ENCODE measurements at places on chromosomes 4 and X.

DNA sequence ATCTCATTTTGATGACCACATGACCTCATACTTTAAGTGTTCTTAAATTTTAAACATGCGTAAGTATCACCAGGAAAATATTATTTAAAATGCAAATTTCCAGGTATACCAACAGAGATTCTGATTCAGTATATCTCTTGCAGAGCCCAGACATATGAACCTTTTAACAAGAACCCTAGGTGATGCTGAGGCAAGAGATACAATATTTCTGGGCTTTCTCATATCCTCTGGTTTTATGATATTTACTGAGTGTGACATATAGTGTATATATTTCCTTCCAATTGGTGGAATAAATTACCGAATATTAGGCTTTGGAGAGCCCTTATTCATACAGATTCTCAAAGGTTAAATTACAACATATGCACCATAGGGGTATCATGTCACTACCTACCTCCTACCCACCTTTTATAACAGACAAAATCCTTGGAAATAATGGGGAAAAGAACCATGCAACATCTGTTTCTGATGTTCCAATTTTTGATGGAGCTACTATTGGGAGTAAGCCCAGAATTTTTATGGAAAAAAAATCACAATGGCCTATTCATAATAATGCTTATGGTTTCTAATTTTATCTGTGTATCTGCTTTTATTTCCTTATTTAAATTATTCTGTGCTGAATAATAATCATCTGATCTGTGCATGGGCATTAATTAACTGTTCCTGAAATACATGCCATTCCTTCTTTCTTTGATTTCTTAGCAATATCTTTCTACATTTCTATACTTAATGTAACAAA is 27.1 kb downstream of the KCTD8 start:
- no peak for DNase-seq

DNA sequence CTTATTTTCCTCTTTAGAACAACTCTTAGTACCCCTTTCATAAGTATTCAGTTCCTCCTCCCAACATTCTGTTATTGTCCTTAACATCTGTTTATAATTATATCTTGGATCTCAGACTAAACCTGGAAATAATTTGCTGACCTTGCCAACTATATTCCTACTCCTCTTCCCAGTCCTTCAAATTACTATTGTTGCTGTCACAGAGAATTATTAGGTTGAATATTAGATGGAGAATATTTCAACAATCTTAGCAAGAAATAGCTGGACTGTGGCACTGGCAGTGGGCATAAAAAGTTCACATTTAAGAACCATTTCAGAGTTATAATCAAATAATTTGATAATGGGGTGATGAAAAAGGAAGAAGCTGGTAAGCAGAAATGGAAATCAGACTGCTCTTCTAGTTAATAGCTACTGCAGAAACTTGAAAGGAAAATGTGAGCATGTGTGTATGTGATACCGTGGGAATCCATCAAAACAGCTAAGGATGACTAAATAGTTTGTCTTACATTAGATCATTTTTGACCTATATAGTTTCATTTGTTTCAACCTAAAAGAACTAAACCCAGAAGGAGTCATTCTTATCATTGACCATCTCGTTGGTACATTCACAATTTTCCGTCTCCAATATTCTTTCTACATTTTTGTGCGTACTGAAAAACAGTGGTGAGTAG is 43.3 kb upstream of the PRDM8 start:
- no peak for DNase-seq

DNA sequence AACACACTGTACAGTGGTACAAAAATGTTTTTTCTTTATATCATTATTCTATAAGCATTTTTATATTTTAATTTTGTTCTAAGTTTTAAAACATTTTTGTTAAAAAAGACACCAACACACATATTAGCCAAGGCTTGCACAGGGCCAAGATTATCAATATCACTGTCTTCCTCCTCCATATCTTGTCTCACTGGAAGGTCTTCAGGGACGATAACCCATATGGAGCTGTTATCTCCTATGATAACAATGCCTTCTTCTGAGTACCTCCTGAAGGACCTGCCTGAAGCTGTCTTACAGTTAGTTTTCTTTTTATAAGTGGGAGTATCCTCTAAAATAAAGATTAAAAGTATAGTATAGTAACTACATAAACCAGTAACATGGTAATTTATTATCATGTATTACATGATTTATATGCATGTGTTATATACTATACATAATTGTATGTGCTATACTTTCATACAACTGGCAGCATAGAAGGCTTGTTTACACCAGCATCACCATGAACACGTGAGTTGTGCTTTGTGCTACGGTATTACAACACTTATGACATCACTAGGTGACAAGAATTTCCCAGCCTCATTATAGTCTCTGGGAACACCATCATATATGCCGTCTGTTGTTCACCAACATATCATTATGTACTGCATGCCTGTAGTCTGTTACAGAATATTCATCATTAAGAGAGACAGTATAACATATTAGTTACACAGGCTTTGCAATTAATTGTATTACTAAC is 90.7 kb downstream of the WDFY3 start:
- no peak for DNase-seq

DNA sequence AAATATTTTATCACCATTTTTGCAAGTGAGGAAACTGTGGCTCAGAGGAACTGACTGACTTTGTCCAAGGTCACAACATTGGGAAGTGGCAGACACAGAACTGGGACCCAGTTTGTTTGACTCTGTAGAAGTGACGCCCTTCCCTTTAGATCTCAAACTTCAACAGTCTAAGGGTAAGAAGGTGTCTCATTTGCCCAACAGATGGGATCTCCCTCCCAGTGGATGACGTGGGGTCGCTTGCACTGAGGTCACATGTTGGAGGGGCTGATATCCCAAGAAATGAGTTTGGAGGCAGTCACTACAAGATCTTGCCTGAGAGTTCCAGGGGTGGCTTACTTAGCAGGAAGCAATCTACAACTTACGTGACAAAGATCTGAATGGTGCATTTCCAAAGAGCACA is 172.5 kb upstream of the GPC4 start:
- DNase-seq: no peak

DNA sequence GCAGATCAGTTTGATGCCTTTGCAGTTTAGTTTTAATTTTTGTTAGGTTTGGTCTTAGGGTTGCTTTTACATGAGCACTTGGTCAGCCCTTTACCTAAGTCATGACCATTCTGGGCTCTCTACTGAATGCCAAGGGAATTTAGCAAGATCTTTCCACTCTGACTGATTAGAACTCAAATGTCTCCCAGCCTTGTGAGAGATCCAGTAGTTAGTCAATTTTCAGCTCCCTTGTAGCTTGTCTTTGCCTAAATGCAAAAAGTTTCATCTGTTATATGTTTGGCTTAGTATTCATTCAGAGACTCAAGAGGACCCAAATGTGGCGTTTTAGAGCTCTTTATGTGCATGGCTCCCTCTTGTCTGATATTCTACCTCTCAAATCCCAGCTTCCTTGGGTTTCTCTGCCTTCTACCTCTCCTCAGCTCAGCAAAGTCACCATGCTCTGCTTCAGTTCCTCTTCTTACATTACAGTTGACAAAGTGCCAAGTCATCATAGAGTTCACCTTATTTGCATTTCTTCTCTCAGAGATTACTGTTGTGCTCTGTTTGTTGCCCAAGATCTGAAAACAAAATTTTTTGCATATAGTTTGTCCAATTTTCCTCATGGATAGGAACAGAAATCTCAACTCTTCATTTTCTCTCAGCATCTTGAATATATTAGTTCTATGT is 17.5 kb upstream of the JAKMIP1 start:
- DNase-seq: no peak

DNA sequence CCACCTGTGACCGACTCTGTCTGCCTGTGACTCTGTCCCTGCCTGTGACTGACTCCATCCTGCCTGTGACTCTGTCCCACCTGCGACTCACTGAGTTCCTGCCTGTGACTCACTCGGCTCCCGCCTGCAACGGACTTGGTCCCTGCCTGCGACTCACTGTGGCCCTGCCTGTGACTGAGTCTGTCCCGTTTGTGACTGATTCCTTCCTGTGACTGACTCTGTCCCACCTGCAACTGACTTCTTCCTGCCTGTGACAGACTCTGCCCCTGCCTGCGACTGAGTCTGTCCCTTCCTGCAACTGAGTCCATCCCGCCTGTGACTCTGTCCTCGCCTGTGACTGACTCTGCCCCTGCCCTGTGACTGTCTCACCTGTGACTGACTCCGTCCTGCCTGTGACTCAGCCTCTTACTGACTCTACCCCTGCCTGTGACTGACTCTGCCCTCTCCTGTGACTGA is 9.6 kb upstream of the UVSSA start:
- DNase-seq: no peak

- no peak for DNase-seq
Observed at GRCh38 chr4:112637552-112637866, 566 bp downstream of the LARP7 start.

GRCh38 chr4:38424151-38424871 is 239.7 kb upstream of the KLF3 start:
- peak; percentile 64 for DNase-seq

DNA sequence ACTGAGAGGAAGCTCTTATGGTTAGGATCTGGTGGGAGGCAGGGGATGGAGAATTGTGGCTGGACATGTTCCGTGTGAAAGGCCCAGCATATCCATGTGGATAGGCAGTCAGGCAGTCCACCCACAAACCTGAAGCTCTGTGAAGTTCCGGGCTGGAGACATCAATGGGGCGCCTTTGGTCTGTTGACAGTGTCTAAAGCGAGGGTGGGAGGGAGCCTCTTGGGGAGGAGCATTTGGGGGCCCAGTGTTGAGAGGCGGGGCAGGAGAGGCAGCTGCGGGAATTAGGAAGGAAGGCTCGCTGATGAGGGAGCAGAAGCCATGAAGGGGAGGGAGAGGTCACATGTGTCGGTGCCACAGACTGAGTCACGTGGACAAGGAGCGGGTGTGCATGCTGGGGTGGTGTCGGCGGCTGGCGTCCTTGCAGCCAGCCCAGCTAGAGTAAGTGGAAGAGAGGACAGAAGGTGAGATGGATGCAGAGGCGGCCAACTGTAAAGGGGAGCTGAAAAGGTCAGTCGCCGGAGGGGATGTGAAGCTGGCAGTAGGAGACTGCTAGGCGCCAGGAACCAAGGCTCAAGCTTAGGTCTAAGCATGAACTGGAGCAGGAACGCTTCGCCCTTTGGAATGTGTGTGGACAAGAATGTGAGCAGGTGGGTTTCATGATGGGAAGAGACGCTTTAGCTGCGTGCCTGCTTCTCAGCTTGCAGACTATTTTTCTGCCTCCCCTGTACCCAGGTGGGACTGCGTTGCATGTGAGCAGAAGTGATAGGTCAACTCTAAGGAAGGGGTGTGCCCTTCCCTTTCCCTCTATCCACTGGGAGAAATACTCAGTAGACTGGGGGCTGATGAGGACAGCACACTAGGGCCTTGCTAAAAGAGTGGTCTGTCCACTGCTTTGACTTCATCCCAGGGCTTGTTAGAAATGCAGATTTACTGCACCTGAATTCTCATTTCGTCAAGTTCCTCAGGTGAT is 44.0 kb upstream of the TLR2 start:
- no peak for DNase-seq

GRCh38 chrX:40244980-40245379 is 147.2 kb upstream of the BCOR start:
- no peak for DNase-seq

DNA sequence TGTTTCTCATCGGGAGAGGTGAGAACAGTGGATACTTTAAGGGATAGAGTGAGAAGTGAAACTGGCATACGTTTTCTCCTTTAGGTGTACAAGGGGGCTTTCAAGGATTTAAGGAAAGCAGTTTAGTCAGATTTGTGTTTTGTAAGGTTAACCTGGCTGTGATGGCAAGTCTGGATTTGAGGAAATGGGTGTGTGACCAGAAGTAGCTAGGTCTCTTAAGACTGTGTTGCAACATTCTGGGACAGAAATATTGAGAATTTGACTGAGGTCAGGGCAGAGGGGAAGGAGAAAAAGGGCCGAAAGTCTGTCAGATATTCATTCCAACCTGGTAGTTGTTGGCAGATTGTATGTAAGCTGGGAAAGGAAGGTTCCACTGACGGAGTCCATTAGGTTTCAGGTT is 10.4 kb upstream of the GABRE start:
- DNase-seq: no peak

DNA sequence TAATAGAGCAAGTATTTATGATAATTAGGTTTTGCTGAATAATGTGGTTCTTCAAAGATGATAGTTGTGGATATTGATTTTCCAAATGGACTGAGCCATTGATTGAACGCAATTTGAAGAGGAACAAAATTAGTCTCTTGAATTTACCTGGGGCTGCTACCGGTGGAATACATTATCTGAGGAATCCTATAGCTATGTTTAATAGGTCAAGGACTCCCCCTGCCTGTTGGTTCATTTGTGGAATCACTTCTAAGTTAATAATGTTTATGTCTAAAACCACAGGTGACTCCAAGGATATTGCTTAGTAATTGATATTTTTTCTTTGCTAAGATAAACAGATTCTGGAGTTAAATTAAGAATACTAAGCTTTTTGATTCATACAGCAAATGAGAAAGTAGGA is 576.0 kb upstream of the PABPC4L start:
- no peak for DNase-seq

GRCh38 chr4:25938366-25938765 is 24.3 kb downstream of the SMIM20 start:
- no peak for DNase-seq

DNA sequence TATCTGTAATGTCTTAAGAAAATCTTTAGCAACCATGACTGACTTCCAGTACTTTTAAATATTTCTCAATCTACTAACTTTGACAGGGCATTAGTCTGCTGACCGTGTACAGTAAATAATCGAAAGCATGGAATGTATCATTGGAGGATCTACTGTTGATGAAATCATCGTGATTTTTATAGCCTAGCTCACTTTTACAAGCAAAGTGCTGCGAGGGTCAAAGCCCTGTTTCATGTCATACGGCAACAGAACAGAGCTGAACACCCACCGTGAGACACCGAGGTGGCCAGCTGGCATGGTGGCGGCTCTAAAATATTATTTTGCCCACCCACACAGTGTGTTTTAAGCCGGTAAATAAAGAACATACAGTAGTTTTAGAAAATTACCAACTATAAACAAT is 679.3 kb downstream of the FAT4 start:
- no peak for DNase-seq

GRCh38 chr4:42965326-42965725 is 72.8 kb downstream of the GRXCR1 start:
- no peak for DNase-seq

- no peak for DNase-seq
Observed at GRCh38 chr4:73092868-73093267, 23.4 kb upstream of the COX18 start.

GRCh38 chrX:51853251-51853650 is 40.2 kb upstream of the MAGED1 start:
- no peak for DNase-seq

- no peak for DNase-seq
Observed at GRCh38 chr4:16819652-16820051, 78.8 kb downstream of the LDB2 start.

- peak; percentile 40 for DNase-seq
Observed at GRCh38 chrX:110167952-110168451, 149.9 kb downstream of the AMMECR1 start.
